ENCODE measurements at places on chromosomes 7 and 10.

GRCh38 chr7:111215550-111215949 is 124.6 kb downstream of the LRRN3 start:
- DNase-seq: no peak

- no peak for DNase-seq
Measured at GRCh38 chr10:33345236-33345635, 10.8 kb upstream of the NRP1 start.

DNA sequence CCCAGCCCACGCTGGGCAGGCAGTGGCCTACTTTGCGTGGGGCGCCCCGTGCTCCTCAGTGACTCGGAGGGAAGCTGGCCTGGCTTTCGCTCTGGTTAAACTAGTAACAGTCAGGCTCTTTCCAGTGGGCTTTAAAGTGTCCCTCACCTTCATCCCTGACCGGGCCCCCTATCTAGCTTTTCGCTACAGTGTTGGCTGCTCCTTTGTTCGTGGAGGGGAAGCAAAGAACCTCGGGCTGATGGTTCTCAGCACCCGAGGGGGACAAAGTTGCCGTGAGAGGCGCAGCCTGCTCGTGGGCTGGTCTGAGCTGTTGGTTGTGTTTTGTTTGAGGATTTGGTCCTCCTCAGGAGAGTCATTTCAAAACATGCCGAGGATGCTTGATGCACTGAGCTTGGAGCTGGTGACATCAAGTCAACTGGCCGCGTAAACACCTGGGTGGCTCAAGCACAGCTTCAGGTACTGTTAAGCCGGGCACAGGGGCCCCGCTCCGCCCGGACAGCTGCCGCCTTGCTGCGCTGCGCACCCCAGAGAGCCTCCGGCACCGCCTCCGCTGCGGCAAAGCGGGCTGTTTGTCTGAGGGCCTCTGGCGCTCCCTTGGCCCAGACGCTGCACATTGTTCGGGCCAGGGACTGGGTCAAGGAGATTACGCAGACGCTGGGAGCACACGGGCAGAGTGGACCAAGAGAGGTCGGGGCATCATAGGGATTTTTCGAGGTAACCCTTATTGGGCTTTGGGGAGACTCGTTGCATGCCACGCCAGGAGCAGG is 1.6 kb downstream of the DLX6 start:
- no peak for DNase-seq

- no peak for DNase-seq
Measured at GRCh38 chr10:3524086-3524960, 260.7 kb downstream of the KLF6 start.

- DNase-seq: no peak
Measured at GRCh38 chr10:124903111-124903510, 38.8 kb upstream of the ZRANB1 start.

DNA sequence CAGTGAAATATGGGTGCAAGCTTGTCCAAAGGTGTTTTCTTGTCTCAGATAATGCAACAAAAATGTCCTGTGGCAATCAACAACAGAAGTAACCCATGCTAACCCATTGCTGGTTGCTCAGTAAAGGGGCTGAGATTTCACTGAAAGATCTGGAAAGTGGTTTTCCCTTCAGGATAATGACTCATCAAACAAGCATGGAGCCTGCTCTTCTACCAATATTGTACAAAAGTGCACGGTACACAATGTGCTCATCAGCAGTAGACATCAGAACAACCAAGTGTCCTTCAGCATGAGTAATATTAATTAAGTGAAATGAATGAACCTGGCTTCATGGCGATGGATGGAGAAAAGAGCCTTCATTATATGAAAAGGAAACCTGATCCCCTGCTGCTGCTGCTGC is 287.1 kb upstream of the NEBL start:
- no peak for DNase-seq

- DNase-seq: no peak
Measured at GRCh38 chr7:70426249-70426880, 705.6 kb upstream of the GALNT17 start.

DNA sequence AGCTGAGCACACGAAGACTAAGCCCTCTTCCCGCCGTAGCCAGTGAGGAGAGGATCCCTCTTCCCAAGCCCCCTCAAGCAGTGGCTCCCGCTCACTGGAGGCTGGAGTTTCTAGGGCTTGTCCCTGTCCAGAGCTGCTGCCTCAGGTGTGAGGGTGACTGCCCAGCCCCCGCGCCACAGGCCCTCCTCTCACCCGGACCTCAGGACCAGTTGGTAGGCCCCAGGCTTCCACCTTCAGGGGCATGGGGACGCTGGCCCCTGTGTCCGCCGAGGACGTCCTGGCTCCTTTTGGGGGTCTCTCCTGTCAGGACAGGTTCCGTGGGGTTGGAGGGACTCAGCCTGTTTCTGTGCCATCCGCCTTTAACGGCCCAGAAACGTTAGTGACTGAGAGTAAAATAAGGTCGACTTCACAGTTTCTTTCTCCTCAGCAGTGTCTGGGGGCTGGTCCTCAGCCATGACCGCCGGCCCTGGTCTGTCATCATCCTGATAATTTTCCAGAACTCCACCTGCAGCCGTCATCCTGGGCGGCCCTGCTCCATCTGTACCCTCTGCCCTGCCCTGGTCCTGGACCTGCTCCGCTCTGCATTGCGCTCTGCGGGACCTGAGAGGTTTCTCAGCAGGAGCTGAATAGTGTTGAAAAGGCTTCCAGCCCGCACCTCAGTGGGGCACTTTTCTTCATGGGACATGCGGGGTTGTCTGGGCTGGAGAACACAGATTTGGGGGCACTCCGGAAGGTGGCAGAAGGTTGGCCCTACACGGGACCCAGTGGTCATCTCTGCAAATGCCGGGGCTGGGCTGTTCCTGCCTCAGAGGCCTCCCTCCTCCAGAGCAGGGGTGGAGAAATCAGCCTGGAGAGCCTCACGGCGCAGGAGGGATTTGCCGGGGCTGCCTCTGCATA is 36.0 kb upstream of the FAM20C start:
- DNase-seq: no peak

- peak; percentile 38 for DNase-seq
Measured at GRCh38 chr7:37336259-37336658, 112.4 kb downstream of the ELMO1 start.

DNA sequence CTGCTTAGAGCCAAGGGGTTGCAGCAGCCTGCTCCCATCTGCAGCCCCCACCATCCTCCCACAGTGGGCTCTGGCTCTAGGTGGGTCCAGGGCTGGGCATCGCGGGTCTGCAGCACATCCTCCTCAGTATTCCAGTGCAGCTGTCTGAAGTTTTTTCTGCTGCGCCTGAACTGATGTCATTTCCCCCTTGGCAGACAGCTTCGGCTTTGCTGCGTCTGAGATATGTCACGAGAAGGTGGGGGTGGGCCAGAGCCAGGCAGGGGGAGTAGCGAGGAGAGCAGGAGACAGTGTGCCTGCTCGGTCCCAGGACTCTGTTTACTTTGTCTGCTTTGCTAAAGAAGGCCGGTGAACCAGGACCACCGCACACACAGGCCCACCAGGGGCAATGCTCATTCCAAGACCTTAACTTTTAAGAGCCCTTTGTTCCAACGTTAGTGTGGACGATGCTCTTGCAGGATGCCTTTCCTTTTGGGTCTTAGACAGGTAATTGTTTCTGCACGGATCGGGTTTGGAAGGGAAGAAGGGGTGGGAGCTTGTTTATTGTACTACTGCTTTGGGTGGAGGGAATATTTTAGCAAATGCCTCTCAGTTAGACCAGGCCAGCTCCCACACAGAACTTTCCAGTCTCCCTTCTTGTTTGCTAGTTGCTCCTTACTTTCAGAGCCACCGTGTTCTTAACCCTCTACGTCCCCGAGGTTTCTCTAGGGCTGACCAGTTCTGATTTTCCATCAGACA is 32.4 kb downstream of the WBP1L start:
- DNase-seq: no peak

DNA sequence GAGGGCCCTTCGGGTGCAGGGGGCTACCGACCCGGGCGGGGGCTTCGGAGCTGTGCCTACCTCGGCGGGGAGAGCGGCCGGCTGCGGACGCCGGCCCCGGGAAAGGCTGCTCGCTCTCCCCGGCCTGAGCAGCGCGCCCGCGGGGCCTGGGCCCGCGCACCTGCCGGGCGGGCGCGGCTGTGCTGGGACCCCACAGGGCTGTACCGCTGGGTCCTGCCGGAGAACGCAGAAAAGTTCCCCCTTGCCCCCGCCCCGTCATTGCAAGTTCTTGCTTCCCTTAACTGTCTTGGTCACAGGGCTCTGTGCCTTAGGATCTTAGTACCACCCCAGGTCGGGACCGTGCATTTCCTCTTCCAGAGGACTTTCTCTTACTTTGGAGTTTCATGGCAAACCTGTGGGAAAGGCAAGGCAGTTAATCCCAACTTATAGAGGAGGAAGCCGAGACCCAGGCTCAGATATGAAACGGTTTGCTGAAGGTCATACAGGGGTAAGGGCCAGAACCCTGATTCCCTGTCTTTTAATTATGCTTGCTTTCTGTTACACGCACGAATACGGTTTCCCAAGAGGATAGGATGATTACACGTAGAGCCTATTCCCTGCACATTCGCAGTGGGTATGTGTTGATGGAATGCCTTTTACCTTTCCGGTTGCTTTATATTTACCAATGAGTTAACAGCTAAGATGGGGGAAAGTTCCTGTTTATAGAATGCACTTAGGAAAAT is 652 bp downstream of the PCGF5 start:
- DNase-seq: no peak

DNA sequence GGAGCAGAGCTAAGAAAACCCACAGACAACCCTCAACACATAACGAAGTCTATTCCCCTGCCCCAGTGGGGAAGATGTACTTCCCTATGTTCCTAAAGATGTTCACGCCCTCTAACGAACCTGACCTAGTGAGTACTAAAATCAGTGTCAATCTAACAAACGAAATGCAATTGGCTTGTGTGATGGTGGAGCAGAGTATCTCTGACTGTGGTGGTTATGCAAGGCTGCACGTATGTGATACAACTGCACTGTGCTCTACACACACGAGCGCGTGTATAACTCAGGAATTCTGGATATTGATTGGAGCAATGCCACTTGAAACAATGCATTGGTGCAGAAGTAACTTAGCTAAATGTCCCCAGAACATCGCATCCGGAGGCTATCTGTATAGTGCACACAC is 1.3 kb downstream of the ANKRD16 start:
- DNase-seq: no peak

GRCh38 chr7:118836933-118837332 is 612.4 kb downstream of the ANKRD7 start:
- DNase-seq: no peak

DNA sequence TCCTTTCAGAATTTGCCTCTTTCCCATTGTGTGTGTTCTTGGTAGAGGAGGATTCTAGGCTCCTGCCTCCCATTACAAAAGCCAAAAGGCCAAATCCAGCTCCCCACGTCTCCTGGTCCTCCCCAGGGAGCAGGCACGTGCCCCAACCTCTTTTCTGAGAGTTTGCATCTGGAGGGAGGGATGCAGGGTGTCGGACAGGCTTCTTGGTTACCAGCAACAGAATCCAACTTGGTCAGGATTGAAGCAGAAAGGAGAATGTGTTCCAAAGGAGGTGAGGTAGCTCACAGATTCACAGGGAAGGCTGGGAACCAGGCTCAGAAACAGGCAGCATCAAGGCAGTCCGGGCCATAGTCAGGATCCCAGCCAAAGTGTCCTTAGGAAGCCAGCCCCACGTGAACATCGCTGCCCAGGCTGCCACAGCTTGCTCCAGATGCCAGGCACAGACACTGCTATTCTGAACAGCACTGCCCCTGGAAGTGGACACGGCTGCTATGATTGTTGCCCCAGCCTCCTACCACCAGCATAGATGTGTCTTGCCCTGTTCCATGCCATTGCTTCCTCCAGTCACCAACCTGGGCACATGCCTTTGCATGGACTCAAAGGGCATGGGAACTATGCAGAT is 264.2 kb upstream of the ZMIZ1 start:
- DNase-seq: no peak

DNA sequence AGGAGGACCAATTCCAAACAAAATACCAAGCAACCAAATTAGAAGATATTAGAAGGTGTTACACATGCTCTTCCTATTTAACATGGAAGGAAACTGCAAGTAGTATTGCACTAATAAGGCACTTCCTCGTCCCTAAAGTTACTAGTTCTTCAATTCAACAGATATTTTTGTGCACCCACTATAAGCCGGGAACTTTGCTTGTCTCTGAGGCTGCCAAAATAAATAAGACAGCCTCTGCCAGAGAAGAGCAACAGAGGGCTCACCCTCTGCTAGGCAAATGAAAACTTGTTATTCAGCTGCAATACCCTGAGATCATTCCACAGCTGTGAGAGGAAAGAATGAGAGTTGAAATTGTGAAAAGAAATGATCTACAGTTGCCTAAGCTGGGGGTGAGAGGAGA is 37.4 kb upstream of the GSAP start:
- DNase-seq: no peak

GRCh38 chr10:11284291-11285085 is 266.8 kb downstream of the CELF2 start:
- DNase-seq: no peak

DNA sequence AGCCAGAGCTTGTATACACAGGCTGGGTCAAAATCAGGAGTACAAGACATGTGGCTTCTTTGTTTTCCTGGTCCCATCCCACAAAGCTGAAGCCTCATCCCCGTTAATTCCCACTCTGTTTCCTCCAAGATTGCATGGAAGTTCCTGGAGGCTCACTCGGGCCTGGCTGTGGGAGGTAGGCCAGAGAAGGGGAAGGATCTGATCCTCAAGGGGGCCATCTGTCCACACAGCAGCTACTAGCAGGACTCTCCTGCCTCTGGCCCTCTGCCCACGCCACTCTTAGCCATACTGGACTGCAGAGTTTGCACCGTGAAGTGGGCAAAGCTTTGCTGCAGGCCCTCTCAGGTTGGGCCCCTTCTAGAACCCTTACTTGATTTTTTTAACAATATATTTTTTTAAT is 160.6 kb downstream of the FGFR2 start:
- DNase-seq: no peak

DNA sequence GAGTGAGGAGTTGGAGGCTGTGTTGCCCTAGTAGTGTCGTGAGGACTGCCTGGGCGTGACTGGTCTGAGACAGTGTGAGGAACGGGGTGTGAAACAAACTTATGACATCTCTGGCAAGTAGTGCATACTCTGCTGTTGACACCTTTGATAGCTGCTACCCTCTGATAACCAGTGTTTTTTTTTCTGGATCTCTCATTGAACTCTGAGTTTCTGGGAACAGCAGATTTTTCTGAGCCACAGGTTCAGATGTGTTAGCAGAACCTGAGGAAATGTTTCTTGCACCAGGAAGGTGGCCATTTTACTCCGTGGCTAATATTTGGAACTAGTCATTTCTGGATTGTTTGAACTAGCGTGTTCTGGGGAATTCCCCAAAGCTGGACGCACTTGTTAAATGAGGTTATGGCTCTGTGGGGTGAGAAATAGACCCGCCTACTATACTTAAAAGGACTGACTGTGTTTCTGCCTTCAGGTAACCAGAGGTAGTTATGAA is 52.9 kb downstream of the AUTS2 start:
- peak; percentile 5 for DNase-seq

GRCh38 chr10:48543182-48543844 is 61.6 kb downstream of the ARHGAP22 start:
- no peak for DNase-seq

DNA sequence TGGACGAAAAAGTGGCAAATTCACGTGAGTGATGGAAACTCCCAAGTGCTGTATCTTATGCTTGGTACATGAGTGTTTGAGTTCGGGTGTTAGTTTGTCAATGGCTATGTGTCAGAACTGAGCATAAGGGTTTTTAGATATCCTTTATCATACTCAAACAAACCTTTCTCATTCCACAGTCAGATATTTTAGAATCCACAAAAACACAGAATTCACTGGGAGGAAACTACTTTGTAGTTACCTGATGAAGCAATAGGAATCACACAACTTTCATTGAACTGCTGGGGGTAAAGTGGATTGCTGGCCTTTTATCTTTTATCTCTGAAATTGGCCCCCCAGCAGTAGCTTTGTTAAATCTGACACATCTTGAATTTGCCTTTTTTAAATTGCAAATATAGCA is 64.0 kb downstream of the DKK1 start:
- DNase-seq: no peak

- DNase-seq: no peak
Measured at GRCh38 chr10:10967581-10968256, 50.0 kb upstream of the CELF2 start.

All from CD4-positive, alpha-beta T cell treated with Interleukin-2 at 100 ng/mL for 4 hours (primary cell).